ENCODE measurements at places on chromosomes 13 and 19.
A peak's percentile ranks its signal among the peaks of the same experiment; 100 is the strongest.

- no peak for DNase-seq
Observed at GRCh38 chr13:20407759-20408158, 117.9 kb downstream of the CRYL1 start.

DNA sequence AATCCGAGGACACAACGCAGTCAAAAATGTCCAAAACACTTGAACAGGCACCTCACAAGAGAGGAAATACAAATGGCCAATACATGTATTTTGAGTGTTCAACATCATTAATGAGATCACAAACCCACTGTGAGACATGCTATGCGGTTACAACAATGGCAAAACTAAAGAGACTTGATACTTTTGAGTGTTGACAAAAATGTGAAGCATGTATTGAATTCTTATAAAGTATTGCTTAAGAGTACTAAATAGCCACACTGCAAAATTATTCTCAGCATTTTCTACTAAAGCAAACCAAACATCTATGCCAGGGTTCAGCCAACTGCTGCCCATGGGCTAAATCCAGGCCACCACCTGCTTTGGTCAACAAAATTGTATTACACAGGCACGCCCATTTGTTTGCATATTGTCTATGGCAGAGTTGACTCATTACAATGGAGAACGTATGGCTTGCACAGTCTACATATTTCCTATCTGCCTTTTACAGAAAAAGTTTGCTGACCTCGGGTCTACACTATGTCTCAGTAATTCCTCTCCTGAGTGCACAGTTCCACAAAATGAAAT is 135.3 kb downstream of the B3GLCT start:
- DNase-seq = no peak

DNA sequence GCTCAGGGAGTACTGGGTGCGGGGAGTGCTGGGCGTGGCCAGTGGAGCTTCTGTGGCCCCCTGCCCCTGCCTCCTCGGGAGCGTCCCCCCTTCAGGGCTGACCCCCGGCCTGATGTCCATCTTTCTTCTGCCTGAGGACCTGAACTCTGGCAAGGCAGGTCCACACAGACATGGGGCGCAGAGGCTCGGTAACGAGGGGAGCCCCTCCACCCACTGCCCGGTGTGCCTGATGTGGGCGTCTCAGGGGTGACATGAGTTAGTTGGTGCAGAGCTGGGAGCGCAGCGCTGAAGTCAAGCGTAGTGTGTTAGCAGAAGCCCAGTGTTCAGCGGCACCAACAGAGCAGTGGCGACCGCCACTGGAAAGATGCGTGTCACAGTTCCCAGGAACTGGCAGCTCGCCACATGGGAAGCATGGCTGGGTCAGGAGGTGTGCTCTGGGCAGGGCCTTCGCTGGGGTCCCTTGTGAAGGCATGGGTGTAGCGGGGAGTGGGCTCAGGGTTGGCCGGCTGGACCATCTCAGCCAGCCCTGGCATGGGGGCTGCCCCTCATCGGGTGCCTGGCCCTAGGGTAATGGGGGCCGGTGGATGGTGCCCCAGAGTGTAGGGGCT is 11.5 kb downstream of the THOP1 start:
- no peak for DNase-seq

DNA sequence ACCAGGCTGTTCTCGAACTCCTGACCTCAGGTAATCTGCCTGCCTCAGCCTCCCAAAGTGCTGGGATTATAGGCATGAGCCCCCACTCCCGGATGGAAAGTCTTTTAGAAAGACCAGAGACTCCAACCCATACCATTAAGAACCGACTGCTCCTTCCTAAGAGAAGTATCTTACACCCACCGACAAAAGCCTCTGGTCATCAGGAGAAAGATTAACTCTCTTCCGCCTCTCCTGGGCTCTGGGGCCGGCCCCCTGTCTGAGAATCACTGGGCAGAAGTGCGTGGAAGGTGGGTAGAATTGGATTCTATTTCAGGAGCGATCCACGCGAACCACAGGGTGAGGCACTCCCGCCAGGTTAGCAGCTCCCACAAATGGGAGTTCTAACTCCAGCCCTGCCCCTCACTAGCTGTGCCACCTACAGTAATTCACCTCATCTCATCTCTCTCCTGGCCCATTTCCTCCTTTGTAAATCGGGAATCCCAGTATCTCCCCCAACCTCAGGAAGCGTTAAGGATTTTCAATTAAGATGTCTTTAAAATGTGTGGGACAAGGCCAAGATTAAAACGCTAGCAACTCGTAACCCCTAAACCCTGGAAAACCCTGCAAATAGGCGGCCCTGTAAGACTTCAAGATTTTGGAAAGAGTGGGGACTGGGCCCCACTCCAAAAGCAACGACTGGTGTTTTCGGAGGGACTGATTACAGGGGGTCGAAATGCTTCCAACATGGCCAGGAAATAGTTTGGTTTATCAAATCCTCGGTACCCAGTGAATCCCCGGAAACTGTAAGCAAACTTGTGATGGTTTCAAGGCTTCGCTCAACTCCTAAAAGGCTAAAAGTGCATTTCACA is 1.3 kb downstream of the HNRNPL start:
- no peak for DNase-seq

- no peak for DNase-seq
Observed at GRCh38 chr19:40400559-40400958, 10.6 kb upstream of the HIPK4 start.

- DNase-seq = no peak
Observed at GRCh38 chr13:21882766-21883165, 211.9 kb downstream of the FGF9 start.

DNA sequence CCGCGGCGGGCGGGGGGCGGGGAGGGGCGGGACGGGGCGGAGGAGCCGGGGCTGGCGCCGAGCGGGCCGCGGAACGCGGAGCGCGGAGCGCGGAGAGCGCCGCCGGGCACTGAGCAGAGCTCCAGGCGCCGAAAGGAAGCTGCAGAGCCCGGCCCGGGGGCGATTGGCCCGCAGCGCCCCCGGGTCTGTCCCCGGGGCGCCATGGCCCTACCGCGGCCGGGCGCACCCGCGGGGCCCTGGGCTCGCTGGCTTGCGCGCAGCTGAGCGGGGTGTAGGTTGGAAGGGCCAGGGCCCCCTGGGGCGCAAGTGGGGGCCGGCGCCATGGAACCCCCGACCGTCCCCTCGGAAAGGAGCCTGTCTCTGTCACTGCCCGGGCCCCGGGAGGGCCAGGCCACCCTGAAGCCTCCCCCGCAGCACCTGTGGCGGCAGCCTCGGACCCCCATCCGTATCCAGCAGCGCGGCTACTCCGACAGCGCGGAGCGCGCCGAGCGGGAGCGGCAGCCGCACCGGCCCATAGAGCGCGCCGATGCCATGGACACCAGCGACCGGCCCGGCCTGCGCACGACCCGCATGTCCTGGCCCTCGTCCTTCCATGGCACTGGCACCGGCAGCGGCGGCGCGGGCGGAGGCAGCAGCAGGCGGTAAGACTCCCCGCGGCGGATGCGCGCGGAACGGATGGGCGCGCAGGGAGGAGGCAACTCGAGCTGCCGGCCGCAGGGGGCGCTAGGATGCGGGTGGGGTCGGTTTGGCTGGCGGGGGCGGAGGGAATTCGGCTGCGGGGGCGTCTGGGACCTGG is at the start of gene PDE4A:
TSS of gene PDE4A (plus strand) at position 95 of the 796 bp plus-strand sequence. CDS start at position 322, 227 bp downstream.
- peak; percentile 75 for DNase-seq

- DNase-seq = peak; percentile 27
Observed at GRCh38 chr13:44436589-44437337, 63.1 kb downstream of the SERP2 start.
